Stimulated activated CD8-positive, alpha-beta memory T cell treated with anti-CD3 and anti-CD28 coated beads, Interleukin-12 subunit alpha, Interleukin-12 subunit beta, amount 100 ng/mL, for 1 hour (primary cell): ENCODE measurements at places on chromosomes 11 and 22.

- DNase-seq: no peak
These were observed 38.5 kb downstream of the DNAJC24 start for GRCh38 chr11:31408201-31408600.

DNA sequence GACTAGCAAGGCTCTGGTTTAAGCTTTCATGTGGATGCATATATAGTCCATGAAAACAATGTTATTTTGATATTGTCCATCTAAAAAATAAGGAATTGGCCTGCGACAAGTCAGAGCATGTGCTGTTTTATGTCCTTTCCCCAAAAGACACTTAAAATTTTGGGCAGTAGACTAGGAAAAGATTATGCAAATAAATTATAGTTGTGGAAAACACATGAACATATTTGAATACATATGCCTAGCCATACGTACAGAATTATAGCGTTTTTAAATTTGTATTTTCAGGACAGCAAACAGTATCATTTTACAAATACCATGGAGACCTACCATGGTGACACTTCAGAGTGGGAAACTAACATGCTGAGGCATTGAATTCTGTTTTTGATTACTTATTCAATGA is 113.8 kb upstream of the SLC5A12 start:
- no peak for DNase-seq

DNA sequence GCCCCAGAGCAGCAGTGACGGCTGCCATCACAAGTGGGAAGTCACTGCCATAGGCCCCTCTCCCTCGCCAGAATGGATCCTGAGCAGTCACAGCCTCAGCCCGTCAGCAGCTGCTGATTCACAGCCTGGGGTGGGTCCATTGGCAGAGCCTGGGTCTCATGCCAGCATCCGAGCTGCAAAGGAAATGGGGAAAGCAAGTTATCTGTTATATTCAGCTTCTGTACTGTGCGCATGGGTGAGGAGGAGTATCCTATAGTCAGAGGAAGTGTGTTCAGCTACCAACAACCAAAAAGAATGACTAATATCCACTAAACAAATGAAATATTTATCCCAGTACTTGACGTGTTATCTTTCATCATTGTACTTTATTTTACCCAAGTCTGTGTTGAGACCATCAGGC is 119.7 kb downstream of the RCN1 start:
- no peak for DNase-seq

- DNase-seq: no peak
These were observed 221.9 kb downstream of the SBF2 start for GRCh38 chr11:10072142-10072541.

DNA sequence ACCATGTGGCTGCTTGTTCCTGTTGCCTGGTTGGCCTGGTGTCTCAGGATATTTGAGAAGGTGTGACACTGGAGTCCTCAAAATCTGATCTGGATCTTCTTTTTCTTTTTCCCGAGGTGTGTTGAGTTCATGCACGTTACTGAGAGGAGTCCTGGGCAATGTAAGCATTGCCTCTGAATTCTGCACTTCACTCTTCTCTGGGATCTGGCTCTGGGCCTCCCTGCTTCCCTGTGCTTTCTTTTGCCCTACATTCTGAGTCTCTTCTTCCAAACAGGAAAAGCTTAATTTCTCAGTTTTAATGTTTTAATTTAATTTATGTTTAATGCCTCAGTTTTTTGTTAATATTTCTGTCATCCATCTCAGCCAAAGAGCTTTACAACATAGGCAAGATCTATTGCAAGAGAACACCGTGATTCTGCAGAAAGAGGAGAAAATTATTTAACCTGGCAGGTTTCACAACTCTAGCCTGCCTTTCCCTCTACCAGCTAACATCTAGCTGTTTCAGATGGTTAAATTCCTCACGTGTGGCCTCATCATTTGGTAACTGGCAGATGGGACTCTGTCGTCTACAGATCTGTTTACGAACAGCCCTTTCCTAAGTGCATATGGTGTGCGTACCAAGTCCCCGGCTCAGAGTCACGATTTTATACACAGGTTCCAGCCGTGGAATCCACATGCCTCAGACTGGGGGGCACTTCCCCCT is 24.7 kb downstream of the LDLRAD3 start:
- no peak for DNase-seq

DNA sequence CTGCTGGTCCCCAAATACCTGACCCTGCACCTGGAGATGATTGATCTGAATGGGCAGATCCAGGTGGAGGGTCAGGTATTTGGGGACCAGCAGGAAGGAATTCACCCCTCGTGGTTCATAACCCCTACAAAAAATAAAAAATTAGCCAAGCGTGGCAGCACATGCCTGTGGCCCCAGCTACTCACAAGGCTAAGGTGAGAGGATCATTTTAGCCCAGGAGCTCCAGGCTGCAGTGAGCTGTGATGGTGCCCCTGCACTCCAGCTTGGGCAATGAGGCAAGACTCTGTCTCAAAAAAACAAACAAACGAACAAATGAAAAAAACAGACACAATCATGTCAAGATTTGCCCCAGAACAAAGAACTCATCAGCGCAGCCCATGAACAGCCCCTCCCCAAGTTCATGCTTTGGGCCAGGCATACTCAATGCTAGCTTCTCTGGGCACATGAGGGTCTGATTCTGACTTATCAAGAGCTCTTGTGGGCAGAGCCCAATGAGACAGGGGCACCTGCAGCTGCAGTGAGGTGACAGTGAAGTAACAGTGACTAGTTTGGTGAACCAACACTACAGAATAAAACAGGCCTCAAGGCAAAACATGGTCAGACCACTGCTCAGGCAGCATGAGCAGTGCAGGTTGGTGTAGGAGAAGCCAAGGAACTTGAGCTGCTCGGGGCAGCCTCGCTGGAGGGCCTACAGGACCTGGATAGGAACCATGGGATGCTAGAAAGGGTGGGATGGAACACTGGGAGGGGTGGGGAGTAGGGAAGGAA is 10.2 kb upstream of the FCHSD2 start:
- no peak for DNase-seq

GRCh38 chr22:28072066-28072465 is 153.0 kb upstream of the PITPNB start:
- DNase-seq: no peak

DNA sequence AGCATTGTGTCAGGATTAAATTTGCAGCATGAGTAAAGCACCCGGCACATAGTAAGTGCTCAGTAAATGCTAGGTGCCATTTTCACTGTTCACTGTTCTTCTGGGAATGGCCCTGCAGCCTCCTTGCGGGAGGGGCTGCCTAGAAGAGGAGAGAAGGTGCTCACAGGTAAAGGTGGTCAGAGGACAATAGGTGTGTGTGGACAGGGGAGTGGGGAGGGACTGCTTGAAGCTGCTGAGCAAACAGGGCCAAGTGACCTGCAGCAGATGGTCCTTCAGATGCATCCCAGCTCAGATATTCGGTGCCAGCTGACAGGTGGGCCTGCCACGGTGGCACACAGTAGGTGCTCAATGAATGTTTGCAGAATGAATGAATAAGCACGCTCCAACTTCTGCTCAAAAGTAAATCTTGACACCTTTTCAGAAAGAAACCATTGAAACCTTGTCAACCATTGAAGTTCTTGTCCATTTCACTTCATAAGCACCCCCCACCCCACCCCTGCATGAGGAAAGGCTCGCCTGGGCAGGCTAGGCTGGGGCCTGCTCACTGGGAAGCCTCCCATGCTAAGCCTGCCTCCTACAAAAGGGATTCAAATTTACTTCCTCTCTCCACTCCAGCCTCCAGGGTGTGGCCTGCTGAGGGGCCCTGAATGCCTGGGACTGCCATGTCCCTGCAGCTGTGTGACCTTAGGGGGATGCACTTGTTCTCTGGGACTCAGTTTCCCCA is 1.6 kb downstream of the KIAA0930 start:
- DNase-seq: no peak

- peak; percentile 61 for DNase-seq
These were observed 7.1 kb downstream of the CD44 start for GRCh38 chr11:35146074-35146521.

DNA sequence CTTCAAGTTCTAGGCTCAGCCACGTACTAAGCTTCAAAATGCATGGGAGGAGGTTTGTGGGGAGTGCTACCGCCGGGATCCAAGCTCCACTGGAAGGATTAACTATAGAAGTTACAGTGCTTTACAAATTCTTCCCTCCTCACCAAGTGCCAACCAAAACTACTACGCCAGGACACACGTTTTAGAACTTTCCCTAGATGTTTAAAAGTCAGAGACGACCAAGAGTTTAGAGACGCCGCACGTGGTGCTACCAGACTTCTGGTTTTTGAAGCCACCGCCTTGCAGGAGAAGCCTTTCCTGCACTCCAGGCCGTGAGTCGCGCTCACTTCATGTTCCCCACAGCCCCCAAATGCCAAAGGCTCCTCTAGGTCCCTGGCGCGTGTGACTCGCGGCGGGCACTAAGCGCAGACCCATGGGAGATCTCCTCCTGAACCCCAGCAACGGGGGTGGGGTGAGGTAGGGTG is 734 bp downstream of the SNU13 start:
- DNase-seq: no peak
